Cortex of kidney (tissue), 1 donor: ENCODE measurements at places on chromosomes 4 and X.

DNA sequence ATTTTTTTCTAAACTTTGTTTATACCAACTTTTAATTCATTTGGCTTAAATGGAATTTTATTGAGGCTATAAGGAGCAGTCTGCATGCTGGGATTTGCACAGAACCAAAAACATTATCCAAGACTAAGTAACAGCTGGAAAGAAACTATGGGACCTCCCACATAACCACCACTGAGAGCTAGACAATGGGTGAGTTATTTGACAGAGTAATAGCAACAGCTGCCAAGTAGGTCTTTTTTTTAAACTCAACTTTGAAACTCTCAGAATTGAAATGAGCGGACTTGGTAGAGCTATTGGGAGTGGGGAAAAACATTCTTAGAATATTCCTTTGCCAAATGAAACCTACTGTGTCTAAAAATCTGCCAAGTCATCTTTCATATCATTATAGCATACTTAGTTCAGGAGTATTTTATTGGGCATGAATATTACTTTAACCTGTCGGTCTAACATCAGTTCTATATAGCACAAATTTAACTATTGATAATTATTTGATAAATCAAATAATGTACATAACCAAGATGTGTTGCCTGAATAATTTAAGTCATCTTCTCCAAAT is 1428.0 kb downstream of the PCDH7 start:
- DNase-seq = no peak

GRCh38 chr4:3262208-3263052 is 13.5 kb downstream of the MSANTD1 start:
- no peak for DNase-seq

DNA sequence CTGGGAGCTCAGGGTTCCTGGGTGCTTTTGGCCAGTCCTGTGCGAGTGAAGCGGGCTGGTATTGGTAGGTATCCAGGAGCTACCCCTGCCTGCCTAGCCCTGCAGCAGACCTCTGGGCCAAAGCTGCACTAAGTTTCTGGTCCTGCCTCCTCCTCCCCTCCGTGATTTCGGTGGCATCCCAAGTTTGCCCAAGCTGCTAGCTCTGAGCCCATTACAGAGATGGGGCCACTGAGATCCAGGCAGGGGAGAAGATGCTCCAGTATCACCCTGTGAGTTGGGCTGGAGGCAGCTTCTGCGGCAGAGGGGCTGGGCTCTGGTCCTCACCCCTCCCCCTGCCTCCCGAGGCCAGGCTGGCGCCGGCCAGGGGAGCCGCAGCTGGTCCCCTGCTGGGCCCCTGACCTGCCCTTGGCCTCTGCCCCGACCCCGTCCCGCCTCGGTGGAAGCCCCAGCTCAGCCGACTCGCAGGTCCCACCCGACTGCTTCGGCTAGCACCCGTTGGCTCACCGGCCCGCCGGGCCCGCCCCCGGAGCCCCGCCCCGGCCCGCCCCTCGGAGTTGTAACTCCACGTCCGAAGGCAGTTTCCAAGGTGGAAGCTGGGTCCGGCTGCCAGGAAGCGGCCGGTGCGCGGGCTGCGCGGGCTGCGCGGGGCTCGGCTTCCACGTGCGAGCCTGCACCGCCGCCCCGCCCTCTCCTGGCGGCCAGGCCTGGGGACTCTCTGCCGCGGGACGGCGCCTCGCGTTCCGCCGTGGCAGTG is at the start of gene DUSP9:
Gene DUSP9, plus strand, starts transcription at position 584 of the 754 bp plus-strand sequence. CDS start 751 bp downstream, outside the sequence.
- no peak for DNase-seq

- no peak for DNase-seq
These were observed 1.0 kb upstream of the DDX60 start for GRCh38 chr4:168319486-168320019.

DNA sequence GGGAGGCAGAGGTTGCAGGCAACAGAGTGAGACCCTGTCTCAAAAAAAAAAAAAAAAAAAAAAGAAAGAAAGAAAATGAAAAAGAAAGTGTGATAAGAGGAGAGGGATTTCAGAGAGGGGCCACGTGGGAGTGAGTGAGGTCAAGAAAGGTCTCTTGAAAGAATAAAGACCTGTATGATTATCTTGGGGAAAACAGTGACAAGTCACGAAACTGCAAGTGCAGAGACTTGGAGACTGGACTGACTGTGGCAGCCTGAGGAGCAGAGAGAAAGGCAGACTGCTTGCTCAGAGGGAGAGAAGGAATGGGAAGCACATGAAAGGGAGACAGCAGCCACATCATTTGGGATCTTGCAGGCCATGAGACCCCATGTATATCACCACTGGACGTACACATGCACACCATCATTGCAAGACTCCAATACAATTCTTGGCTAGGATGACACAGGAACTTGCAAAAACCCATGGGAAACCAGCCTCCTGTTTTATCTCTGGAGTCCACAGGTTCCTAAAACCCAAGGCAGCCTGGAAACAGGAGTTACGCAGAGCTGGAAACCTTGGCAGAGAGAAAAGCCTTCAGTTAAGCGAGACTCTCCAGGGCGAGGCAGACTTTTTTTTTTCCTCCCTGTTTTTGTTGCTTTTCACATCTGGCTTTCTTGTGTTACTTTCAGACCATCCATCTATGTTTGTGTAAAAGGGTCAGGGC is 207.0 kb upstream of the TBL1X start:
- DNase-seq = no peak

GRCh38 chr4:80069837-80070731 is 2.9 kb downstream of the ANTXR2 start:
- DNase-seq = no peak

DNA sequence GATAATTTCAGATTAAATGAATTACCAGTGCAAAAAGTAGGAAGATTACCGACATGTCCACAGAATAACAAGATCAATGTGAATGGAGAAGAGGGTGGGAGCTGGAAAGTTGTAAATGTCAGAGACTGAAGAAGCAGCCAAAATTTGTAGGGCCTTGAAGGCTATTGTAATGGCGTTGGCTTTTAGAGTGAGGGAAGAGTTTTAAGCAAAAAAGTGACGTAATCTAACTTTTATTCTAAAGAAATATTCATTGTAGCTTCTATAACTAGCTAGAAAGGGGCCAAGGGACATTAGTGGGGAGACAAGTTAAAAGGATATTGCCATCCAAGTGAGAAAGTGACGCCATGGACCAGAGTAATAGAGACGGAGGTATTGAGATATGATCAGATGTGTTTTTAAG is 63.3 kb upstream of the PCDH7 start:
- DNase-seq = no peak

DNA sequence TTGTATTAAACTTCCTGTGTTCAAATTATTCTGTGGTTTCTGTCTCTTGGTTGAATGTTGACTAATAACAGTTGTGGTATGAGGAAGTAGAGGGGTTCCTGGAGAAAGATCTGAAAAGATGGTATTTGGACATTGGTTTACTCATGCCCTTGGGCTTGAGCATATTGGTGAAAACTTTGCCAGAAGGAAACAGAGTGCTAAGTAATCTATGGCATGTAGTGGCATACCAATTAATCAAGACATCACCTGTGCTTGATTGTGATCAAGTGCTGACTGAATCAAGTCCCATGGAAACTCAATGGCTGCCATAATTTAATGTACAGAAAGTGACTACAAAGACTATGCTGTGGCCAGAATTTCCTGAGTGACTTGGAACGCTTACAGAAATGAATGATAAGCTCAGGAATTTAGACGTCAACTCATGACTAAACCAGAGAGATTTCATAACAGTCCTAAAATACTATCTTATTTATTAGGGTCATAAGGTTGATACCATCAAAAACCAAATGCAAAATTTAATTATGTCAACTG is 2062.9 kb downstream of the ARAP2 start:
- DNase-seq = no peak

GRCh38 chr4:158966091-158966490 is 136.8 kb upstream of the RAPGEF2 start:
- no peak for DNase-seq

DNA sequence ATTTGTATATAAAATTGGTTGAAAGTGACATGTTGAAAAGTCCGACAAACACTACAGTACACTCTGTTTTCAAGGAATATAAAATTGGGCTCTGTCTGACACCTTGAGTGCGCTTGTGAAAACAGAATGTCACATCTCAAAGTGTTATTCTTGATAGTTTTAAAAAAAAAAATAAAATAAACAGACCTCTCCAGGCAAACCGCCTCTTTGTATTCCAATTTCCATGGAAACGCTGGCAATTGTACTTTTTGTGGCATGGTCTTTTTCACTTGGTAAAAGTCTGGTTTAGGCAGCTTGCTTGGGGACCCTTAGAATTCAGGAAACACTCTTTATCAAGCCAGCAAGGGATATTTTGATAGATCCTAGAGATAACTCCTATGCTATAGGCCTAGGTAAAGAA is 302.5 kb downstream of the RAB28 start:
- no peak for DNase-seq

- DNase-seq = no peak
These were observed 16.2 kb downstream of the UBE2K start for GRCh38 chr4:39714166-39714565.

- DNase-seq = no peak
These were observed 41.4 kb upstream of the RASSF6 start for GRCh38 chr4:73661646-73662119.

GRCh38 chrX:96483647-96484160 is 200.9 kb upstream of the DIAPH2 start:
- no peak for DNase-seq

- DNase-seq = no peak
These were observed 76.9 kb upstream of the SCOC start for GRCh38 chr4:140296335-140297220.

DNA sequence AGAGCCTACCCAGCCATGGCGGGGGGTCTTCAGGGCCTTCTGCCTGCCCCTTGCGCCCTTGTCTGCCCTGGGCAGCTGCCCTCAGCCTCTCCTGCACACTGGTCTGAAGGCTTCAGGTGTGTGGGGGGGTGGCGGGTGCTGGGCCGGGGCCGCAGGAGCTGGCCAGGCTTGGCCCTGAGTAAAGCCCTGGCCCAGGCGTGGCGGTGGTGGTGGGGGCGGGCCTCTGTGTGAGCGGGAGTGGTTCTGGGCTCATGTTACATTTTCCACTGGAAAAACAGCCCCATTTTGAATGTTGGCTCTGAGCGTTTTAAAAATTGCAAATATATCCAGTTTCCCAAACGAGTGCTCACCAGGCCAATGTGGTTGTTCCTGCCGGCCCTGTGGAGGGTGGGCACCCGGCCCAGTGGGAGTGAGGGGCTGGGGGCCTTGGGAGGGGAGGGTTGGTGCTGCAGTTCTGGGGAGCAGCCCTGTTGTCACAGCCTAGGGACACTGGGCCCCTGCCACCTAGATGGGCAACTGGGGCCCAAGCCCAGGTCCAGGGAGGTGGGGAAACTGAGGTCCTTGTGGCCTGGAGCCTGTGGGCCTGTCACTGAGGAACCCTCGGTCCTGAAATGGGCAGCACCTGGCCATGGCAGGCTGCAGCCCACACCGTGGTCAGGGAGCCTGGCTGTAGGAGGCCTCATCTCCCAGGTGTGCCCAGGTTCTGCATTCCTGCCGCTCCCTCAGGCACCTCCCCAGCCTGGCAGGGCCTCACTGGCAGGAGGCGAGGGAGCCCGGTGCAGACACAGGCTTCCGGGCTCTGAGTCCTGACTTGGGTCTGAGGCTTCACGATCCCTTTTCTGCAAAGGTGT is 28.3 kb downstream of the FGFRL1 start:
- no peak for DNase-seq

DNA sequence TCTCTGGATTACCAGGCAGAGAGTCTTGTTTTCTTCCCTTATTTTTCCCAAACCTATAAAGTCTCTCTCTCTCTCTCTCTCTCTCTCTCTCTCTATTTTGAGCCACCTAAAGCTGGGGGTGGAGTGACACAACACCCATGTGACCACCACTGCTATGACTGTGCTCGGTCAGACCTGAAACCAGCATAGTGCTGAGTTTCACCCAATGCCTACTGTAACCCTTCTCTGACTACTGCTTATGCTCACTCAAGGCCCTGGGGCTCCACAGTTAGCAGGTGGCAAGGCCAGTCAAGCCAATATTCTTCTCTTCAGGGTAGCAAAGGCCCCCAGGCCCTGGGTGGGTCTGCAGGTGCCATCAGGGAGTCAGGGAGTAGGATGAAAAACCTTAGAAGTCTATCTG is 114.7 kb upstream of the ARMCX2 start:
- no peak for DNase-seq

- DNase-seq = no peak
These were observed 205.9 kb downstream of the TLL1 start for GRCh38 chr4:166078955-166079354.

DNA sequence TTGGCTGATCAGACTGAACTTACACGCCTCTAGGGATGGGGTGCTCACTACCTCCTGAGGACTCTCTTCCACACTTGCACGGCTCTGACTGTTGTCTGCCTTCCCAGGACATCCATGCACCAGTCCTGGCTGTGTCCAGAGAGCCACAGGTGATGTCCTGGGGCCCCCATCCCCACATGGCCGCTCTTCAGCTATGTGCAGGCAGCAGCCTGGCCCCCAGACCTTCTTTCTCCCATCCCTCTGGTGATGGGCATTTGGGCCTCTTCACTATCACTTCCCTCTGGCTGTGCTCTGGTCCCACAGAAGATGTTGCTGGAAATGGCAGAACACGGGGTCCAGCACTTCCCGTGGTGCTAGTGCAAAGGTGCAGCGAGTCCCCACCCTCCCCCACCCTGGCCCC is 40.9 kb upstream of the HMX1 start:
- DNase-seq = no peak

- no peak for DNase-seq
These were observed 3.9 kb downstream of the HSD17B10 start for GRCh38 chrX:53430231-53430630.

GRCh38 chr4:14262221-14262620 is 634.7 kb upstream of the BOD1L1 start:
- DNase-seq = no peak

GRCh38 chr4:8731364-8731763 is 138.8 kb downstream of the CPZ start:
- no peak for DNase-seq

- no peak for DNase-seq
These were observed 107.6 kb downstream of the DCTD start for GRCh38 chr4:182809417-182810102.

DNA sequence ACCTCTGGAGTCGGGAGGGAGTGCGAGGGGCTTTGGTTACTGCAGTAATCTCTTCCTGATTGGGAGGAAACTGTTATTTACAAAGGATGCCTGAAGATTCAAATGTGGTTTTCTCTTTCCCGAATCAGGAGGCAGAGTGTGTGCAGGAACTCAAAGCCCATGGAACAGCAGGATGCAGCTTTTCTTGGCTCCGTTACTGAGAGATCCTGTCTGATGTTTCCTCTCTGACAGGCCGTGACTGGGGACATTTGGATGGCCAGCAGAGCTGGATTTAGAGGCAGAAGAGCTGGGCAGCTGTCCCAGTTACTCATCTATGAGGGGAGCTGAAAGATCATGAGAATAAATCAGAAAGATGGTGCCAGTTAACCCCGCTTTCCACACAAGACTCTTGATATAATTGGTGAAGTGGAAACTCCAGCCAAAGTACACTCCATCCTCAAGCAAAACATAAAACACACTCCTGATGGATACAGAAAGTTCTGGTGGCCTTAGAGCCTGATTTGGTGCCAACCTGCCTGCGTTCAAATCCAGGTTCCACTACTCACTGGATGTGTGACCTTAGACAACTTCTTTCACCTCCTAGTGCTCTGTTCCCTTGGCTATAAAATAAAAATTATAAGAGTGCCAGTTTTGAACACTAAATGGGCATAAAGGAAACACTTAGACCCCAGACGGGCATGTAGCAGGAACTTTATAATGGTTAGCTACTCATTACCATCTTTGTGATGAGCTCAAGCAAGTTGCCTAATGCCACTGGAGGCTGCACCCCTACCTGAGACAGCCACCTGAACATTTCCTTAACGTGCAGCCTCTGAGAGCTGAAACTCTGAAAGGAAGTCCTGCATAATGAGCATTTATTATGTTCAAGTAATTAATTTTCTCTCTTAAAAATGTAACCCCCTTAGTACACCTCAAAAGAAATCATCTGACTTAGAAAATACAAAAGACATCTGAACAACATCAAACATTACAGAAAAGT is 349.0 kb upstream of the GATB start:
- DNase-seq = no peak
